Uterus (tissue), 4 donors: ENCODE measurements at places on chromosomes 3 and 15. TPM values are rescaled to one million over a fixed set of nuclear protein-coding genes. Genes with fewer than 3 reads are reported as not detected.

GRCh38 chr3:23971684-23972083, 26.6 kb downstream of the NR1D2 start:
- DNase-seq = no peak

- DNase-seq = no peak
Observed at GRCh38 chr3:21790466-21790865, 39.5 kb upstream of the ZNF385D start.

DNA sequence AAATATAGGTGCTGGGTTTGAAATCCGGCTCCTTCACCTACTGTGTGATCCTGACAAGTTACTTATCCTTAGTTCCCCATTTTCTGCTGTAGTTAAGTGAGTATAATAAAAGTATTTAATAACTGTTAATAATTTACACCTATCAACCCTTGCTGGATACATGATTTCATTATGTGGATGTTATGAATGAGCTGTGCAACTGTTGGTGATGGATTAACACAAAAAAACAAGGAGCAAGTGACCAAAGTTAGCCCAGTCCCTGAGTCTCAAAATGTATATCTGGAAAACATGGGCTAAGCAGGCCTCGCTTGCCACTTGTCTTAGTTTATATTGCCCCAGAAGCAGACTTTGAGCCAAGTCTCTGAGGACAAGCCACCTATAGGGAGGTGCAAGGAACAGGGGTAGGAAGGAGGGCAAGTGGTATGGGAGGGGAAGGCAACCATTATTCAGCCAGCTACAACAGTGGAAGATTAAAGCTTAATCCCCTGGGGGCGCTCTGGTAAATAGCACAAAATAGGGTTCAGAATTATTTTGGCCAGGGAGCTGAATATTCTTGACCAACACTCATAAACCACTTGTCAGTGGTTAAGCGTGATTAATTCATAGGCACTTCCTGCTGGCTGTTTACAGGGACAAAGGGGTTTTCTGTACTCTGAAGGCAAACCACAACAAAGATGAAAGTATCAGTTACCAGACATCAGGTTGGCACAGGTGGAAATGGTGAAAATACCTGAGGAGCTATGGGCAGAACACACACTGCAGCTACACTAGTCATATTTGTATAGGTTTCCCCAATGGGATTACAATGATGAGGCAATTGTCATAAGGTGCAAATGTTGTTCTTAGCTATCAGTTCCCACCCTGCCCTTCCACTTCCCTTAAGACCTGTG, 76.2 kb downstream of the TRIM42 start:
- no peak for DNase-seq

DNA sequence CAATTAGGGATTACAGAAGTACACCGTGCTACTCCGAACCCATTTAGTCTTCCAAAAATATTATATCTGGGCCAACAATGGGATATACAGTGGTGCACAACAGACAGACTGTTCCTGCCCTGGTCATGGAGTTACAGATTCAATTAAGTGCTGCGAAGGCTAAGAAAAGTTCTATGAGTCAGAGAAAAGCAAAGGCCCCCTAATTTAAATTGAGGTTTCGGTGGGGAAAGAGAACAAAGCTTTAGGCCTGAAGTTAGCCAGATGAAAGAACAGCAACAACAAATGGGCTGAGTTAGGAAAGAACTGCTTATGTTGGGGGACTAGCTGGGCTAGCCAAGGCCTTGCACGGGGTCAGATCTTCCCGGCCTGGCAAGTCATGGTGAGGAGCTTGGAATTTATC, 131.8 kb downstream of the MDFIC2 start:
- DNase-seq = no peak

- no peak for DNase-seq
Observed at GRCh38 chr15:27260523-27260922, 289.5 kb downstream of the GABRG3 start.

DNA sequence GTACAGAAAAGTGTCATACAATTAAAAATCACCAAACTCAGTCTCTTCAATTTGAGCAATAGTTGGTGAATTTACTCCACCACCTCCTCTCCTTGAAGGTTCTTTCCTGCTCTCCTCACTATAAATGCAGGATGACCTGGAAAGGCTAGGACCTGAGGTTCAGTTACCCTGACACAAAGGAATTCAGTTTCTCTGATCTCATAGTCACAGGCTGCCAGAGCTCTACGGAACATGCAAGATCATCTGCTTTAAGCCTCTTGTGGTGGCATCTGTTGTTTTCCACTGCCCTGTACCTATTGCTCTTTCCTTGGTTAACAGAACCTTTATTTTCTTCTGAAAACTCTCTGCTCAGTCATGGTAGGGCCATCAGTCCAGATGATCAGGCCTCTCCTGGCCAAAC, 4.9 kb upstream of the TP63 start:
- no peak for DNase-seq

DNA sequence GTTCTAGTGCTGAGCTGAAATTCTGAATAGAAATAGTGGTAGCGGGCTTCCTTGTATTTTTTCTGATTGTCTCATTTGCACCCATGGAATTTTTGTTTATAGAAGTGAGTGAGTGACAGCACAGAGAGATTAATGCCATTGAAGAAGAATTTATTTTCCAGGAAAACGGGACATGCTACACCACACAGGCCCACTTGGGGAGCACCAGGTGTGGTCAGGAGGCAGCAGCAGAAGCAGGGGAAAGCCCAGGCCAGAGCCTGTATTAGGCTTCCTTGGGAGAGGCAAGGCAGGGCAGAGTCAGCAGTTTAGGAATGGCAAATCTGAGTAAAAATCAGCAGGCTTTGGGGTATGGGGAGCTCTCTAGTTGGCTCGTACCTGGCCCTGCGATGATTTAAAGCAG, 88.4 kb upstream of the ATP11B start:
- DNase-seq = no peak

DNA sequence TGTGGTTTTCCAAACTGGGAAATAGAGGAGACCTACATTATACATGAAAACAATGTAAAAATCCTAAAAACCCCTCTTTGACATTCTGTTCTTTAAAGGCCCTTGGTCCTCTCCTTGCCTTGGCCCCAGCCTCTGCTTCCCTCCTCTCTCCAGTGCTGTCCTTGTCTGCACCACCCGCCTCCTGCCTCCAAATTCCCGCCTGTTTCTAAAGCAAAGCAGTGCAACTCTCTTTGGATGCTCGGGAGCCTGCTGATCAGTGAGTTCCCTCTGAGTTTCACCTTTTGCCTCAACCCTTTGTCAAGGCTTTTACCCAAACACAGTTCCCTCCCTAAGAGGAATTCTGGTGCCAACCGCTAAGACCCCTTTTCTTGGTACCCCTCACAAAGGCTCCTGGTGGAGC, 8.0 kb downstream of the ANKDD1A start:
- DNase-seq = no peak

DNA sequence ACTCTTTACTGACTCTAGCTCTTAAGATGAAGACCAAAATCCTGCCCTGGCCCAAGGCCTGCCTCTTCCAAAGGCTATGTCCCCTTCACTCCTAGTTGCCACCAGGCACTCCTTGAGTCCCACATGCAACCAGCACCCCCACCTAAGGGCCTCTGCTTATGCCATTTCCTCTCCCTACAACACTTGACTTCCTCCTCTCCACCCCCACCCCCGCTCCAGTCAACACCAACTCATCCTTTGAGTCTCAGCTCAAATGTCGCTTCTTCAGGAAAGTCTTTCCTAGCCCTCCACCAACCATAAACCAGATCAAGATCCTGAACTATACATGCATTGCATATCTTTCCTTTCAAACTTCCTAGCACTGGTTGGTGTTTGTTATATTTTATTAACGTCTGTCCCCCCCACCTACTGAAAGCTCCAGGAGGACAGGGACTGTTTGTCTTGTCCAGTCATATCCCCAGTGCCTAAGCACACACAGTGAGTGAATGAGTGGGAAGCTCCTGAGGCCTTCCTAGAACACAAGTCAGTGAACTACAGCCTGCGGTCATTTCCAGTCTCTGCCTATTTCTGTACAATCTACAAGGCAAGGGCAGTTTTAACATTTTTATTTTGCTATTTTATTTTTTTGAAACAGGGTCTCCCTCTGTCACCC, 7.3 kb downstream of the TBC1D2B start:
- DNase-seq = no peak

DNA sequence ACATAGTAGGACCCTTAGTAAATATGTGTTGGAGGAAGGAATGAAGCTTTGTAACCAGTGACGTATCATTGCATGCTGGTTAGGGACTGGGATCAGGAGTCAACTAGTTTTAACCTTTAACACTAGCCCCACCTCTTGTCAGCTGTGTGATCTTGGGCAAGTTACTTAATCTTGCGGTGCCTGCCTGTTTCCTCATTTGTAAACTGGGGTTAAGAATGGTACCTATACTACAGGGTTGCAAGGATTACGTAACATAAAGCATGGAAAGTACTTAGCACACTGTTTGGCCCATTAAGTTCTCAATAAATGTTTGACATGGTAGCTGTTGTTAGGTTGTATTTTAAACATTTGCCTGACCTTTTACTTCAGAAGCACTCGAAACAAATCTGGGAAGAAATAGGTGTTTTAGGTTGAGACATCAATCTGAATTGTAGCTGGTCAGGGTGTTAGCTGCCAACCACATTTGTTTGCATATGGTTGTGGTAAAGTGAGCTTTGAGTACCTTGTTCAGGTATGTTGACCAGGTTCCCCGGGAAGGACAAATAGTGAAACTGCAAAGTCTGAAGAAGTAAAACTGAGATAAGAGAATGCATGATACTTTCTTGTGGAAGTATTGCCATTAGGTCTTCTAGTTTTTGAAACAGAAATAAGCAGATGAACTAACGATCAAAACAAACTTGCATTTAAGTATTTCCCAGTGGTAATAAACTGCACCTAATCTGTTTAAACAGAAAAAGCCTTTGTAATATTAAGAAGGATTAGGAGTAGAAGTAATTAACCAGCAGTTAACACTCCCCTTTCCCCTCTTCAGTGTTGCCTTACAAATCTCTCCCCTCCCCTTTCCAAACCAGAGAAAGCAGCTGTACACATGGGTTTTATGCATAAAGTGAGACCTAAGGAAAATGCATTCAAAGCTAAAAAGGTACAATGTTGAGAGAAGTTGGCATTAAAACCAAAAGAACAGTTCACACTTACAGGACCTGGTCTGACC, 25.8 kb upstream of the SCAANT1 start:
- no peak for DNase-seq

DNA sequence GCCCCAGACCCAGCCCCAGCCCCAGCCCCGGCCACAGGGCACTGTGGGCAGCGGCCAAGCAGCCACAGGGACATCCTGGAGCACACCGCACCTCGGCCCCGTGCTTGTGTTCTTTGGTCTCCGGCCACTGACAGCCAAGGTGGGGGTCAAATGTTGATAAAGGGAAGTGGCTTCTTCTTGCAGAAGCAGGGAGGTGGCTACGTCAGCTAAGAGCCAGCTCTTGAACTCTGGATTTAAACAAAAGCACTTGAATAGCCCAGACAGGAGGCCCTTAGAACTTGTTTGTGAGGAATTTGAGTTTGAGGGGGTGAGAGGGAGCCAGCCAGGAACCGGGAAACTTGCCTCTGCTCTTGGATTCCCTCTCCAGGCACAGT, 135.8 kb upstream of the ABHD17C start:
- DNase-seq = no peak

- DNase-seq = no peak
Observed at GRCh38 chr3:72535772-72536171, 312.5 kb downstream of the SHQ1 start.

- no peak for DNase-seq
Observed at GRCh38 chr3:154244644-154245043, 79.6 kb downstream of the DHX36 start.

DNA sequence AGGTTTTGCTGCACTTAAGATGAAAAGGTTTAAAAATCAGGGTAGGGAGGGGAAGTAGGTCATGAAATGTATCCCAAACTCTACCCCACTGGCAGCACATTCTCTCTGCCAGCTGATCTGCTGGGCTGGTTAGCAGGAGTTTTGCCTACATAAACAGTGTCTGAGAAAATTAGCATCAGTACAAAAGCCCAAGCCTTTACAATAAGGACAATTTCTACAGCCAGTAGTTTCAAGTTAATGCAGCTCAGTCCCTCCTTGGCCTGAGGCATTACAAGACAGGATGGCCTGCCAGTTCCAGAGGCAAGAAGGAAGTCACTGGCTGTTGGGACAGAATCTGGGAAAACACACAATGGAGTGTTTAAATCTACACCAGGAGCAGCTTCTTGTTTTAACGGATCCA, 32.8 kb downstream of the NCEH1 start:
- no peak for DNase-seq

- no peak for DNase-seq
Observed at GRCh38 chr15:86488046-86488445, 408.4 kb downstream of the AGBL1 start.

- DNase-seq = no peak
Observed at GRCh38 chr3:46314517-46314916, 39.4 kb upstream of the CCR2 start.

GRCh38 chr15:48177383-48177765, 721 bp downstream of the MYEF2 start:
- no peak for DNase-seq

GRCh38 chr3:6301626-6302025, 559.3 kb upstream of the GRM7 start:
- no peak for DNase-seq

- DNase-seq = no peak
Observed at GRCh38 chr15:74228723-74229081, 7.4 kb upstream of the CCDC33 start.

GRCh38 chr15:25501828-25502446, 63.1 kb upstream of the UBE3A start:
- no peak for DNase-seq

DNA sequence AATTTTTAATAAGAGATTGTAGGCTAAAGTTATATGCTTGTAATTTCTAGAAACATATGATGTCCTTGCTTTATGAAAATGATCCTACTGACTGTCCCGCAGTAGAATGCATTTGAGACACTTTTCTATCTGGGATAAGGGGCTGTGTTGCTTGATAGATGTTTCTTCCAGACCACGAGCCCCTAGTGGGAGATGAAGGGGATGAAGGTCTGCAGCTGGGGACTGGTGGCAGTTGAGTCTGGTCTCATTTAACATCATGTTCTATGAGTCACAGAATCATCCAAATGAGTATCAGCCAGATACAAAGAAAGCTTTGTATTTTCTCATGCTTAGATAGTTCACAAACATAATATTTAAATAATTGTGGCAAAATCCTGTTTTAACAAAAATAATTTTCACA, 84.3 kb upstream of the PRTG start:
- DNase-seq = no peak

GRCh38 chr3:21170964-21171363, 580.0 kb downstream of the ZNF385D start:
- DNase-seq = no peak

GRCh38 chr3:146078031-146078430, 83.0 kb downstream of the PLOD2 start:
- no peak for DNase-seq

Gene FSIP1
- total RNA-seq = 2.1 TPM

Gene KBTBD13
- not detected for total RNA-seq

Gene EIF5A2
- 2.8 TPM for total RNA-seq

Gene LARP6
- total RNA-seq = 23.8 TPM

Gene PTH1R
- 0.51 TPM for total RNA-seq

Gene EOMES
- 0.62 TPM for total RNA-seq

Gene EEF1AKMT4
- 3.2 TPM for total RNA-seq

Gene CPLX3
- total RNA-seq = not detected

Gene ELL3
- total RNA-seq = not detected

Gene LIPH
- total RNA-seq = not detected

Gene KIF15
- 3.2 TPM for total RNA-seq

Gene TRANK1
- total RNA-seq = 10.6 TPM

Gene MITF
- total RNA-seq = 40.0 TPM

Gene HRG
- total RNA-seq = not detected

Gene GABRA5
- not detected for total RNA-seq
